Activated T-cell treated with anti-CD3 and anti-CD28 coated beads, Interleukin-2, amount 50 U/mL, for 1 hour (primary cell): ENCODE measurements at places on chromosomes 16 and 17.

- no peak for DNase-seq
These were observed 83.3 kb downstream of the ABHD15 start for GRCh38 chr17:29483503-29483902.

- DNase-seq = no peak
These were observed 60.4 kb upstream of the MSI2 start for GRCh38 chr17:57195785-57196460.

DNA sequence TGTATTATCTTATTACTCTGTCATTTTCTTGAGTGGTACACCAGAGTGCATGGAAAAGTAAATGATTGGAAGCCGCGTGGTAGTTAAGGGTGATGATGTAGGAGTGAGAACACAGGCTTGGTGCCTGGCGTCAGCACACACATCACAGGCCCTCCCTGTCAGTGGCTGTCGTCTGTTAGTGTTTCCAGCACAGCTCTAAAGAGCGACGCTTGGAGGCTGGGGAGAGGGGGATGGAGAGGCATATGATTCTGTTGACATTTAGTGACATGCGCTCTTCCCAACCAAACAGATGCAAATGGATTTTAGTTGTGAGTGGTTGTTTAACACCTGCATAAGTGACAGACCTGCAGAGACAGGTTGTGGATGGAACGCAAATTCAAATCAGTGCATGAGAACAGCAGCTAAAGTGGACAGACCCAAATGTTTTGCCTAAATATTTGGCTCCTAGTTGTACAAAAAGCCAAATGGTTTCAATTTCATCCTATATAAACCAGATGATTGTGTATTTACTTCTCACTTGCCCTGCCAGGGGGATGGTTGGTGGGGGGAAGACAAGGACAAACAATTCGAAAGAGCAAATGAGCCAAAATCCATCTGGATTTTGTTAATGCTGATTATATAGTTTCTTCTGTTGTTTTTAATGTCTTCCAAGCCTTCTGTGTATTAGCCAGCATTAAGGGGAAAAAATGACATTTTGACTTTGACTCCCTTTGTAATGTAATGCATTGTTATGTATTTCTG is 222.3 kb downstream of the WWOX start:
- no peak for DNase-seq

GRCh38 chr17:6639014-6639585 is 1.4 kb downstream of the KIAA0753 start:
- no peak for DNase-seq

DNA sequence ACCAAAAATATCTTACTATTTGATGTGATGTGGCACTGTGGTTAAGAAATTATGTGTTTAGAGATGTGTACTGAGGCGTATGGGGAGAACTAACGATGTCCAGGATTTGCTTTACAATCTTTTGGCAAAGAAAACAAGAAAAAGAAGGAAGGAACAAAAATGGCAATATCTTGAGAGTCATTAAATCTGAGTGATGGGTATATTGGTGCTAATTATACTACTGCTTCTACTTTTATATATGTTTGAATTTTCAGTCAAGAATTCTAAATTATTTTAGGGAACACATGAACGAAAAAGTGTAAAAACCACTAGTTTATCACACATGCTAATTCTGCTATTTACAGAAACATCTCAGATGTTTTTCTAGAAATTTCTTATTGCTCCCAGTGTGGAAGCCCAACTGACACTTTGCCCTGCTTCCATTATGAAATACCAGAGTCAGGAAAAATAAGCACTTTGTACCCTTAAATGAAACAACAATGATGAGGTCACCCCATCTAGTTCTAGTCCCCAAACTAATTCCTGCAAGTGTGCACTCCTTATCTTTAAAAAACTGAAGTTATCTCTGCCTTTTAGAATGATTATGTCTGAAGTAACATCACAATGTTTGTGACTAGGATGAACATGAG is 18.8 kb downstream of the TAT start:
- no peak for DNase-seq

GRCh38 chr16:88391144-88391850 is 8.5 kb downstream of the ZNF469 start:
- no peak for DNase-seq

GRCh38 chr17:4675791-4676190 is 28.1 kb downstream of the PELP1 start:
- no peak for DNase-seq

DNA sequence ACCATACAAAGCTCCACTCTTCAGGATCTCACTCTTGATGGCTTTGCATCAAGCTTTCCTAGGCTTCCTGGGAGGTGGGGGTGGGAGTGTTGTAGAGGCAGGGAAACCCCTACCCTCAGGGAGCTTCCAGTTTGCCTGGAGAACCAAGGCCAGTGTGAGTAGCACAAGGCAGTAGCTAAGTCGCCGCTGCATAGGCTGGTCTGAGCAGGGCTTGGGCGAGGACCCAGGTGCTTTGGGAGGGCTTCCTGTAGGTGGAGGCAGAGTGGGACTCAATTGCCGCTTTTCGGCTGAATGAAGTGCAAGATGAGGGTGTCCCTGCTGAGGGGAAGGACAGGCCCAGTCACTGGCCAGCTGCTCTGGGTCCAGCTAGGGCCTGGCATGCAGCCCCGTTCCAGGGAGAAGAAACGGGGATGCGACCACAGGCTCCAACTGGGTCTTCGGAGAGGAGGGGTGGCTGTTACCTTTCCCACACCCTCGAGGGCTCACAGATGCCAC is 3.9 kb downstream of the CD79B start:
- DNase-seq = no peak

- no peak for DNase-seq
These were observed 2.4 kb downstream of the FXR2 start for GRCh38 chr17:7612294-7612640.

GRCh38 chr16:61148930-61149329 is 887.3 kb downstream of the CDH8 start:
- no peak for DNase-seq
